ENCODE measurements at places on chromosomes 4 and X.

DNA sequence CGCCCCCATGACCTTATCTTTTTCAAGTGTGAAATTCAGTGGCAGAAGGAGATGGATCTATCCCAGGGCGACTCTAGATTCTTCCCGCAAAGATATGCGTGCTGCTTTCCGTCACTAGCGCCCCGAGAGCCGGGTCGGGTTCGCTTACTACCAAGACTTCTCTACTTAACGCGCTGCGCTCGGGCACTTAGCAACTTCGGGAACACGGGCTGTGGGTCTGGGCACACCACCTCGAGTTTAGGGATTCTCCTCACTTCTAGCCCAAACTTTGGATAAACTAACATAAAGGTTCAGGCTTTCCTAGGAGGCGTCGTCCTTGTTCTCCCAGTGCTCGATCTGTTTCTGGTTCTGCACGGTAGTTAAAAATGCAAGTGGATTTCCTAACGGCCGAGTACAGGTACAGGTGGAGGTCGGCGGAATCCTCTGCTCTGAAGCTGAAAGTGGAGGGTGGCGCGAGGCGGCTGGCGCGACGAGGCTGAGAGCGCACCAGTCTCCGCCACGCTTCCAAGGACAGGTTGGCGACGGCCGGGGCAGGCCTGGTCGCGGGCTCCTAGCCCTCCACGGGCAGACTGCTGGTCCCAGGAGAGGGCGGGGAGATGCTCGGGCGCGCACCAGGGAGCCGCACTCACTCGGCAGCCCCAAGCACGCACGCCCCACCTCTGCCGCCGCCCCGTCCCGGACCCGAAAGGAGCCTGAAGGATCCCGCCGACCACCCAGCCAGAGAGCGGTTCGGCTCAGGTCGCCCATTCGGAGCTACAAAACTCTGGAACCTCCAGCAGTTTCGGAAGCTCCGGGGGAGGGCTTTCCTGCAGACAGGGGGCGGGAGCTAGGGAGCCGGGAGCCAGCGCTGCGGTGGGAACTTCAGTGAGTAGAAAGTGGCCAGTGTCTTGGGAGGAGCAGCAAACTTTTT, 100.8 kb upstream of the TENM3 start:
- DNase-seq, result no peak

GRCh38 chr4:158094413-158095134, 78.3 kb downstream of the GASK1B start:
- no peak for DNase-seq

- DNase-seq, result no peak
Observed at GRCh38 chr4:5884796-5885195, 8.1 kb downstream of the CRMP1 start.

- no peak for DNase-seq
Observed at GRCh38 chr4:56787380-56787779, 34.1 kb downstream of the SPINK2 start.

DNA sequence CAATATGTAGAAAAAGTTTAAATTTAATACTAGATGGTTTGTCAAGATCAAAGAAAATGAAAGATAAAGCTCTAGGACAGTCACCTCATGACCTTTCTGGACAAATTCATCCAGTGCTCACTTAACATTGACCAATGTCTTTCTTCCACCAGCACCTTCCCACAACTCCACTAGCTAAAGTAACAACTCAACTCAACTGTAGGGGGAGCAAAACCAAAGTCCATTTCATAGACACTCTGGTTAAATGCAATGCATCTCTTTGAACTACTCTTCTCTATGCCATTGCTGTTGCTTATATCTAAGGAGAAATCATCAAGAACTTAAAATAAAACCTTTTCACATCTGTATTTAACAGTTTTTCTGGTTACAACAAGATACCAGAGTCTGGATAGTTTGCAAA, 25.1 kb downstream of the UGT2B4 start:
- DNase-seq, result no peak

GRCh38 chr4:156188596-156188995, 234.9 kb upstream of the CTSO start:
- no peak for DNase-seq

DNA sequence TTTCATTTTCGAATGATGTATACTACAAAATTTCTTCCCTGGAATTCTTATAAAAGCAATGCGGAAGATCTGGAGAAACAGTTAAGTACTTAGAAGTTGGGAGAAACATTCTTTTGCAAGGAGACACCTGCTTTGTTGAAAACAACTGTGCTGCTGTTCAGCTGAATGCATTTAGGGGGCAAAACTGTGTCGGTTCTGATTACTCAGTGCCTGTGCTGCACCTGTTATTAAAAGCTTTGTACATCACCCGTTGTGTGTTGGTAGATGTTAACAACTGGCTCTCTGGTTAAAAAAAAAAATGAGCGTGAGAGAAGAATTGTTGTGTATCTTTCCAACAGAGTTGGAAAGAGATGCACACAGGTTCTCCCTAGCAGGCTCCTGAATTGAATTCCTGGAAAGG, 184.1 kb upstream of the HHIP start:
- DNase-seq, result no peak

- no peak for DNase-seq
Observed at GRCh38 chr4:81605271-81605670, 133.6 kb upstream of the RASGEF1B start.

- no peak for DNase-seq
Observed at GRCh38 chr4:54213761-54214160, 15.3 kb upstream of the PDGFRA start.
